ENCODE measurements at places on chromosomes 4 and X.

DNA sequence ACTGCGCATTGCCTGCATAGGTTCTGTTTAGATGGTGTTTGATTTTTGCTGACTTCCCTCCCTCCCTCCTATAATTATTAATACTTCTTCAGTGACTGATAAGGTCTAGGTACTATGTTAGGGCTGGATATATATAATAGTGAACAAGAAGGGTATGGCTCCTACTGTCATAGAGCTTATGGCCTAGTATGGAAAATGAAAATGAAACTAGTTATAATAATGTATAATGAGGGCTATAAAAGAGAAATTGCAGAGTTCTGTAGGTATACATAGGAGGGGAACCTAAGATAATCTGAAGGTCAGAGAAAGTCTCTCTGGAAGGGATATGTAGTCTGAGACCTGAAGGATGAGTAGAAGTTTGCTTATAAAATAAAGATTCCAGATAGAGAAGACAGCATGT, 102.1 kb downstream of the DCK start:
- no peak for DNase-seq

- no peak for DNase-seq
Measured at GRCh38 chr4:32994981-32995881, 2275.1 kb downstream of the PCDH7 start.

DNA sequence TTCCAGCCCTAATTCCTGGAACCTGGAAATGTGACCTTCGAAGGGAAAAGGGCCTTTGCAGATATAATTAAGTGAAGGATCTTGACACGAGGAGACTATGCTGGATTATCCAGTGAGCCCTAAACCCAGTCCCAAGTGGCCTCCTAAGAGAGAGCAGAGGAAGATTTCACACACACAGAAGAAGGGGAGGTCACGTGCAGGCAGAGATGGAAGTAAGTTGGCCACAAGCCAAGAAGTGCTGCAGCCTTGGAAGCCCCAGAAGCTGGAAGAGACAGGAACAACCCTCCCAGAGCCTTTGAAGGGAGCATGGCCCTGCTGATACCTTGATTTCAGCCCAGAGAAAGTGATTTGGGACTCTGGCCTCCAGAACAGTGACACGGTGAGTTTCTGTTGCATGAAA, 51.9 kb downstream of the EVC2 start:
- DNase-seq = no peak

DNA sequence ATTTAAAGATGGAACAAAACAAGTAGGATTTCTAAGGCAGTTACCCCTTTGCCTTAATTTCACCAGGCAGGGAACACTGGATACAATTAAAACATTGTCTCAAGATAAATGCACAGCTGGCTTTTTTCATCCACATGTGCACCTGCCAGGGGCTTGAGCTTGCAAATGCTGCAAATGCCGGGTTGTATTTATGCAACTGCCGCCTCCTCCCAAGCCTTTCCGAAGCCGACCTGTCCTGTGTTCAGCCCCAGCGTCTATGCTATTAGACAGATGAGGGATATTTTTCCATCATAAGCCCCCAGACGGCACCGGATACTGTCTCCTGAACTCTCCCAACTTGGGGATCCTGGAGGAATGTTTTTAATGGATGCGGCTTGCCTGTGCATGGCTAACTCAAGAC, 251.6 kb downstream of the CRLF2 start:
- no peak for DNase-seq

GRCh38 chr4:88958080-88958479, 98.9 kb downstream of the FAM13A start:
- no peak for DNase-seq

- no peak for DNase-seq
Measured at GRCh38 chrX:7163146-7163677, 15.3 kb upstream of the PUDP start.

- no peak for DNase-seq
Measured at GRCh38 chr4:110003401-110004187, 90.9 kb downstream of the EGF start.

DNA sequence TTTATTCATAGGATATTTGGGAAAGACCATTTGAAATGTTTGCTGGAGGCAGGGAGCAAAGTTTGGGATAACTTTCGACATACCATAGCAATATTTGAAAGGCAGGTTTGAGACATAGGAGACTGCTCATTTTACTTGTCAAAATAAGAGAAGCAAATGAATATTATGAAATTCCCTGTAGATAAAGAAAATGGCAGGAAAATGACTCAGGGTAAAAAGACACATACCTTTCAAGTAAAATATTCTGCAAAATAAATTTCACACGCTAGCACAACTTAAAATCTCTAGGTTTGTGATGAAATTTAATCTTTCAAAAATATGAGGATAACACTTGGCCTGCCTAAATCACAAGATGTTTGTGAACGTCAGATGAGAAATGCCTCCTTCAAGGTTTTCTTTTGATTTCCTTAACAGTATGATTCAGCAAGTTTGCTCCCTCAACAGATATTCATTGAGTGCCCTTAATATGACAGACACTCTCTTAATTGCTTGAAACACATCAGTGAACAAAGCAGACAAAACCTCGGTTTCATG, 6.6 kb downstream of the TMEM156 start:
- no peak for DNase-seq

GRCh38 chrX:57528670-57529255, 63.0 kb upstream of the ZXDB start:
- DNase-seq = no peak

GRCh38 chrX:40043895-40044294, 53.9 kb downstream of the BCOR start:
- no peak for DNase-seq

DNA sequence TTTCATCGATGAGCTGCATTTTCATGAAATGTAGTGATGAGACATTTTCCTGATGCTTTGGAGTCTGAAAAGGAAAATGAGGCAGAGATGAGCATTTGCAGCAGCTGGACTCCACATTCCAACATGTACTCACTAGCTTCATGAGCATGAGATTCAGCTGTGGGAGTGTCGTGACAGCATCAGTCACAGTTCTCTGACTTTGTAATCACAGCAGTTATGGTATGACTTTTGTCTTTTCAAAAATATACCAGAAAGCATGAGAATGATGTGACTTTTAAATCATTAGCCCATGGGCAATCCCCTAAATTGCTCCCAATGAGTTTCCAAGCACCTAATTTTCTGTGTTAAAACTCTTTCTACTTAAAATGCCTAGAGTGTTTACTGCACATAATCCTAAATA, 18.3 kb upstream of the MSL3 start:
- no peak for DNase-seq

- DNase-seq = no peak
Measured at GRCh38 chr4:17030543-17030942, 132.1 kb upstream of the LDB2 start.

GRCh38 chr4:1356181-1356998, 9.4 kb downstream of the UVSSA start:
- DNase-seq = peak; percentile 26

DNA sequence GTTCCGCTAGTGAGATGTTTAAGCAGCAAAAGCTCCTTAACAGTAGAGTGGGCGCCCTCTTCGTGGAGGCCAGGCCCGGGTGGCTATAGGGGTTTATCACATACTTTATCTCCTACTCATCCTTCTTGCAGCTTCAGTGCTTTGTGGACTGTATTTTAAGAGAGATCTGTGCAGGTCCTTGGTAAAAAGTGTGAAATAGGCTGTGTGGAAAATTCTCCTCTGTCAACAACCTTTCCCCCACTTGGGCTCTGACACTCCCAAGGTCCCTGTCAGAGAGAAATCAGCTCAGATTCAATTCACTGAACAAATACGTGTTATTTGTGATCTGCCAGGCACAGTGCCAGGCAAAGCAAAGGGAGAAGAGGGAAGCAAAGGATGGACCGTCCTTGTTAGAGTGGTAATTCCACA, 214.3 kb upstream of the PPARGC1A start:
- no peak for DNase-seq

DNA sequence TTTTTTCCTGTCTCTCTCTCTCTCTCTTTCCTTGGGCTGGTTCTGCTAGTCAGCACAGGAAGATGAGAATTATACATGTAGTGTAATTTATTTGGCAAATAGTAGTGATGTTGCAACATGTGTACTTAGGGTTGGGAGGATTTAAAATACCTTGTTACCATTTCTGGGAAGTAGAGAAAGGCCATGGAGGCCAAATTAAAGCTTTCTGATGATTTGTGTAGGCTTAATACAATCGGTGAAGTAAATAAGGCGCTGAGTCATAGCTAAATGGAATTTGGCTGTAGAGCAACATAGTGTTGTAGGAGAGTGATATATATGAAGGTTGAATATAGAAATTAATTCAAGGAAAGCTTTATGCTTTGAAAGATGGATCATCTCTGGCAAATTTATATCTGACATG, 295.3 kb downstream of the GRID2 start:
- no peak for DNase-seq

GRCh38 chr4:167100120-167100519, 134.2 kb downstream of the SPOCK3 start:
- DNase-seq = no peak

- DNase-seq = no peak
Measured at GRCh38 chrX:27838185-27838584, 30.4 kb downstream of the MAGEB10 start.

DNA sequence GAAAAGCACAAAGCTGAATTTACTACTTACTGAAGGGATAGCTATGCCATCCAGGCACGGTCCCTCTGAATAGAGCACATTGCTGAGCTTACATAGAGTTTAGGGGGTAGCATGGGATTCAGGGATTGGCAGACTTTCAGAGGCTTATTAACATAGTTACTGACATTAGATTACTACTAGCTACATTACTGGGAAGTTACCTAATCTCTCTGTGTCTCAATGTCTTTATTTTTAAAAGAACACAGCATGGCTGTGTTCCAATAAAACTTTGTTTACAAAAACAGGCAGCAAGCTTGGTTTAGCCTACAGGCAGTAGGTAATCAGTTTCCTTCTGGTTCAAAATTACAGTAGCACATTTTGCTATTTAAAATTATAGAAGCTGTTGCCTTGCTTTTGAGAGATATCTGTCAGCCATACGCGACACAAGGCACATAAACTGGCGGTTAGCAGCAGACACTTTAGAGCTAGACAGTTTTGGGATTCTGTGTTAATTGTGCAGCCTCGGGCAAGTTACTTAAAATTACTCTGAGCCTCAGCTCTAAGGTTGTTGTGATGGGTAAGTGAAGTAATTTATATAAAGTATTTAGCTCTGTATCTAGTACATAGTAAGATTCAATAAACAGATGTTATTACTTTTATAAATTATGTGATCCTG, 6.9 kb downstream of the KLHL8 start:
- no peak for DNase-seq

- DNase-seq = no peak
Measured at GRCh38 chr4:89369581-89369980, 62.0 kb upstream of the GPRIN3 start.
